ENCODE measurements at places on chromosomes 16 and 17.

- no peak for DNase-seq
Observed at GRCh38 chr17:2795441-2796163, 636 bp upstream of the RAP1GAP2 start.

DNA sequence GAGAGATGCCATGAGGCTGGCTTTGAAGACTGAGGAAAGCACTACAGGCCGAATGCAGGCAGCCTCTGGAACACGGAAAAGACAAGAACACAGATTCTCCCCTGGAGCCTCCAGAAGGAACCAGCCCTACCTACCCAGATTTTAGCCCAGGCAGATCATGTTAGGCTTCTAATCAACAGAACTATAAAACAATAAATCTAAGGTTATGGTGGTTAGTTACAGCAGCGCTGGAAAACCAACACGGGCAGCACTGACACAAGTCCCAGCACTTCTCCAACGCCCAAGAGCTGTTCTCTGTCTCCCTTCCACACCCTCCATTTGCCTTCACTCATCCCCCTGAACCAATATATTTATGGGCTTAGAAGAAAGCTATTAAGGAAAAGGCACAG lies 7.5 kb downstream of the ANKRD11 start:
- DNase-seq = no peak

DNA sequence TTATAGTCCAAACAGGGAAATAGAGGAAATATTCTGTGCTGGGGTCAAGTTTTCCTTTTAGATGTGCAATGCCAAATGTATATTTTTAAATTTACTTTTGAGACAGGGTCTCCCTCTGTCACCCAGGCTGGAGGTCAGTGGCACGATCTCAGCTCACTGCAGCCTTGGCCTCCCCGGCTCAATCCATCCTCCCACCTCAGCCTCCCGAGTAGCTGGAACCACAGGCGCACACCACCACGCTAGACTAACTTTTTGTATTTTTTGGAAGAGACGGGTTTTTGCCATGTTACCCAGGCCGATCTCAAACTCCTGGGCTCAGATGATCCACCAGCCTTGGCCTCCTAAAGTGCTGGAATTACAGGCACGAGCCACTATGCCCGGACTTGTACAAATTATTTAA lies 25.8 kb upstream of the MED13 start:
- no peak for DNase-seq

DNA sequence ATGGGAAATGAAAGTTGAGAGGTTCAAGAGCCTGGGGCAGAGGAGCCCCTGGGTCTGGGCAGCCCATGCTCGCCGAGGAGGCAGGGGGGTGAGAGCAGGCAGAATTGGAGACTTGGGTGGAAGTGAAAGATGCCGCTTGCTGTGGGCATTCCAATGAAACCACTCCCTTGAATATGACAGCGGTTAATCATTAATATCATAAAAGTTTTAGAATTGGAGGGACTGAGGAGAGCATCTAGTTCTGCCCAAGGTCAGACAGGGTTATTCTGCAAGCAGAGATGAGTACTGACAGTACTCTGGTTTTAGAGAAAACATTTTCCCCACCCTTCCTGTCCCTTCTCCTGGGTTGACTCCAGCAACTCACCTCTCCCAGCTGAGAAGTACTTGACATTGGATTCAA lies 180.2 kb downstream of the MSI2 start:
- no peak for DNase-seq

- DNase-seq = no peak
Observed at GRCh38 chr16:17389384-17389783, 81.4 kb downstream of the XYLT1 start.

- peak; percentile 40 for DNase-seq
Observed at GRCh38 chr16:75114179-75114945, 2.2 kb downstream of the LDHD start.

DNA sequence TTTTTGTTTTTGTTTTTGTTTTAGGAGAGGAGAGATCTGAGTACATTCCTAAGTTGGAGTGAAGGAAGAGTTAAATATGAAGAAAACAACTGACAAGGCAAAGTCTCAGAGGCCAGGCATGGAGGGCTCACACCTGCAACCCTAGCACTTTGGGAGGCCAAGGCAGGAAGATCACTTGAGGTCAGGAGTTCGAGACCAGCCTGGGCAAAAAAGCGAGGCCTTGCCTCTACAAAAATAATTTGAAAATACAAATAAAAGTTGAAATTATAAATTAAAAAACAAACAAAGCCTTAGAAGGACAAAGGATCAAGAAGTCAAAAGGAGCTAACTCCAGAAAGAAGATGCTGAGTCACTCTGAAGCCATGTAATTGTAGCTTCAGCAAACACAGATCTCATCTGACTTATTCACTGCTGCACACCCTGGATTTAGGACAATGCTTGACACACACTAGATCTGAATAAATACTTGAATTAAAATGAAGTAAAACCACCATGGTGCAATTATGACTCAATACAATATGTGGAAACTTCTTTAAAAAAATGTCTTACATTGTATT lies 9.1 kb downstream of the CEP20 start:
- DNase-seq = no peak

GRCh38 chr16:53968896-53969295 lies 264.9 kb downstream of the FTO start:
- DNase-seq = no peak

- DNase-seq = no peak
Observed at GRCh38 chr16:81583893-81584631, 139.5 kb downstream of the CMIP start.

- DNase-seq = no peak
Observed at GRCh38 chr16:89426736-89427530, 63.4 kb downstream of the ANKRD11 start.

- no peak for DNase-seq
Observed at GRCh38 chr17:9286434-9286833, 265.1 kb downstream of the NTN1 start.

GRCh38 chr17:58060596-58061191 lies 22.5 kb upstream of the DYNLL2 start:
- DNase-seq = no peak

DNA sequence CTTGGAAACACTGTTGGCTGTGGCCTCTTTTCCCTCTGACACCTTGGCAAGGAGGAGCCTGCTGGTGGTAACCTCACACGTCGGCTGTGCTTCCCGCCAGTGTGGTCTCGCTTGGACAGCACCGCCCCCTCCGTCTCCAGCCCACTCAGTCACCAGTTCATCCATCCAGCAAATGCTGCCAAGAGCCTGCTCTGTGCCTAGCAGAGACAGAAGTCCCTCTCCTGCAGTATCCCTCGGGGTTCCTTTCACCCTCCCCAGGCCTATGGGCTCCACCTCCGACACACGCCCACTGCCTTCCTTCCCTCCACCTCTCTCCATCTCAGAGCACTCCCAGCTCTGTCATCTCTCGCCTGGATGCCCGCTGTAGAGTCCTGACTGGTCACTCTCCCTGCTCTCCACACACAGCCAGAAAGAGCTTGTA lies 12.3 kb downstream of the CACNG4 start:
- DNase-seq = no peak

- no peak for DNase-seq
Observed at GRCh38 chr17:51229889-51230288, 30.0 kb downstream of the MBTD1 start.

GRCh38 chr16:67539691-67540635 lies 11.3 kb downstream of the RIPOR1 start:
- no peak for DNase-seq

GRCh38 chr16:78281115-78281514 lies 181.7 kb downstream of the WWOX start:
- no peak for DNase-seq

DNA sequence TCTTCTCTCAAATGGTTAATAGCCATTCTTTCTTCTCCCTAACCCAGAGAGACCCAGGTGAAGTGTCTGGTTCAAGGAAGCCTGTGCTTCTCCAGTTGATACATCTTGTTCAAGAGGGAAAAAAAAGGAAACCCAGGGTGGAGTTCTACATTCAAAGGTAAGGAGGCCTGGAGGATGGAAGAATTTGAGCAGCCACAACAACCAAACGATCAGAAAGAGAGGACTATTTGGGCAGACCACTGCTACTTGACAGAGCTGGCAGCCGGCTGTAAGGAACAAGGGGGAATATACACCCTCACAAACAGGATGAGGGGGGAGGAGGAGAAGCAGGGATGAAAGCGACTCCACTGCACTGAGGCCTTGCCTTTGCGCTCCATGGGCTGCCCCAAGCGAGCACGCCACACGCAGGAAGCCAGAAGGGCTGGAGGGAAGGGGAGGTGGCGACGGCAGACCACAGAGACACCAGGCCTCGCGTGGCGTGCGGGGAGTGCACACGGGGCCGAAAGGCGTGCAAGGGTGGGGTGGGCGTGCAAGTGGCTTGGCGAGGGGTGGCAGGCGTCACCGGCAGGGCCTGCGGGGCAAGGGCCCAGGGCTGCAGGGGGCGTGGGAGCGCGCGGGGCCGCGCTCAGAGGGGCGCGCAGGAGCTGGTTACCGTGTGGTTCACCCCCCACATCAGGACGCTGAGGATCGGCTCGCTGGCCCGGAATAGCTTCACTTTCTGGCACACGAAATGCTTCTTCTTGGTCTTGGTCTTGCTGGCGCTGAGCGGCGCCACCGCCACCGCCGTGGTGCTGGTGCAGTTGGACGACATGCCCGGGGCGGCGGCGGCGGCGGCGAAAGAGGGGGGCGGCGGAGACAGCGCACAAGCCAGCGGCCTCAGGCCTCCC lies 499 bp downstream of the PIP4K2B start:
- DNase-seq = peak; percentile 64

DNA sequence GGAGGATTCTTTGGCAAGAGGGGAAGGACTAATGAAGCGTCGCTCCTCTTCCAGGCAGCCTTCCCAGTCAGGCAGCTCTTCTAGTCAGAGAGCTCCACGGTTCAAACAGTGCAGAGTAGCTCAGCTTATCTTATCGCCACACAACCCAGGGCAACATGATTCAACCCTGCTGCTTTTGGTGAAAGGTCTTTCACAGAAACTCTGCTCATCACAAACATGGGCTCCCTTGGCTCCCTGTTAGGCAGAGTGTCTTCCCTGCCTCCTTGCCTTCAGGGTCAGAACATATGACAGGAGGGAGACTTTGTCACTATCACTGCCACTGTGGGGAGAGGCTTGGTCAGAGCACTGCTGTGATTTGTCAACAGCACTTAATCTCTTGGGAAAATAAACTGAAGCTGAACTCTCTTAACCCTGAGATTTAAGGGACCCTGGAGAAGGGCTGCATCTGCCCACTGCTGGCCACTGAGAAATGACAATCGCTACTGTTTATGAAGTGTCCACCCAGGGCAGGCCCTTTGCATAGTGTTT lies 6.9 kb upstream of the SLC13A2 start:
- DNase-seq = no peak

DNA sequence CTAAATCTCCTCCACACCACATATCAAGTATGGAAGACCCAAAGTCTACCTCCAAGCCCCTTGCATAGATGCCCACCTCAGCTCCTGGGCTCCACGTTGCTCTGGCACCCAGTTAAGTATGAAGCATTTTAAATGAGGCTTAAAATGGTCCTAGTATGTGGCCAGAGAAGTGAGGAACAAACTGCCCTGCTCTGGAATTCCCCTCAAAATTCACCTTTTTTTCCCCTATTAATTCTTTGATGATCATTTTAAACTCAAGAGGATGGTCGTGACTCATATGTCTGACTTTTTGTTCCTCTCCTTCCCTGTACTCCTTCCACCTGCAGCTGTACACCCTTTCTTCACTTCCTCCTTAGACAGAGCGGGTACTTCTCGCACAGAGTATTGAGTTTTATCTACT lies 234.5 kb upstream of the MYOCD start:
- DNase-seq = no peak

DNA sequence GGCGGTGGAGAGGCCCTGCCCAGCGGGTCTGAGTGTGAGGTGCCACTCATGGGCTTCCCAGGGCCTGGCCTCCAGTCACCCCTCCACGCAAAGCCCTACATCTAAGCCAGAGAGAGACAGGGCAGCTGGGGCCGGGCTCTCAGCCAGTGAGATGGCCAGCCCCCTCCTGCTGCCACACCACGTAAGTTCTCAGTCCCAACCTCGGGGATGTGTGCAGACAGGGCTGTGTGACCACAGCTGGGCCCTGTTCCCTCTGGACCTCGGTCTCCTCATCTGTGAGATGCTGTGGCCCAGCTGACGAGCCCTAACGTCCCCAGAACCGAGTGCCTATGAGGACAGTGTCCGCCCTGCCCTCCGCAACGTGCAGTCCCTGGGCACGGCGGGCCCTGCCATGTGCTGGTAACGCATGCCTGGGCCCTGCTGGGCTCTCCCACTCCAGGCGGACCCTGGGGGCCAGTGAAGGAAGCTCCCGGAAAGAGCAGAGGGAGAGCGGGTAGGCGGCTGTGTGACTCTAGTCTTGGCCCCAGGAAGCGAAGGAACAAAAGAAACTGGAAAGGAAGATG lies 11.2 kb downstream of the VASN start:
- DNase-seq = no peak
